ENCODE measurements at places on chromosomes 7 and 10. TPM values are rescaled to one million over a fixed set of nuclear protein-coding genes. Genes with fewer than 3 reads are reported as not detected.

Gene NUTM2E
- total RNA-seq: not detected

Gene CYP26C1
- total RNA-seq: not detected

- DNase-seq: no peak
Measured at GRCh38 chr10:118028619-118029018, 18.1 kb downstream of the RAB11FIP2 start.

GRCh38 chr10:89347701-89348457 lies 20.1 kb downstream of the IFIT3 start:
- DNase-seq: no peak

GRCh38 chr7:108157606-108158335 lies 27.6 kb upstream of the LAMB4 start:
- no peak for DNase-seq

Gene ENTPD1
- total RNA-seq: 3.1 TPM

DNA sequence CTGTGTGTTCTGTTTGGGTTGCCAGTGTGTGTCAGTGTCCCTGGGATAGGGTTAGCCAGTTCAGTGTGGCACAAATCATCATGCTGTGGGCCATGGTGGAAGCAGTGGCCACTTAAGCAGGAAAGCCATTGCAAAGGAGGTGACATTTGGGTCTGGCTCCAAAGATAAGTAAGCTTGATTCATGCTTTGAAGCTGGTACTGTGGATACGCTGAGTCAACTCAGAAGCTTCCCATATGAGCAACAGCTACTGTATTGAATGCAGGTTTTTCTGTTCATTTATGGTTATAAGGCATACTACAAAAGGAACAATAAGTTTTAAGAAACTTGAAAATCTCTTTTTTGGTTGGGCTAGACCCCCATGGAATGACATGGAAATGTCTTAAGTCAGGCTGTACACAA lies 143.1 kb downstream of the BMPER start:
- DNase-seq: no peak

Gene OPALIN
- not detected for total RNA-seq

GRCh38 chr7:24741679-24742505 lies 15.4 kb downstream of the GSDME start:
- DNase-seq: peak; percentile 73

- no peak for DNase-seq
Measured at GRCh38 chr7:45576249-45576929, 2.2 kb downstream of the ADCY1 start.

Gene PDLIM1
- total RNA-seq: 334 TPM

DNA sequence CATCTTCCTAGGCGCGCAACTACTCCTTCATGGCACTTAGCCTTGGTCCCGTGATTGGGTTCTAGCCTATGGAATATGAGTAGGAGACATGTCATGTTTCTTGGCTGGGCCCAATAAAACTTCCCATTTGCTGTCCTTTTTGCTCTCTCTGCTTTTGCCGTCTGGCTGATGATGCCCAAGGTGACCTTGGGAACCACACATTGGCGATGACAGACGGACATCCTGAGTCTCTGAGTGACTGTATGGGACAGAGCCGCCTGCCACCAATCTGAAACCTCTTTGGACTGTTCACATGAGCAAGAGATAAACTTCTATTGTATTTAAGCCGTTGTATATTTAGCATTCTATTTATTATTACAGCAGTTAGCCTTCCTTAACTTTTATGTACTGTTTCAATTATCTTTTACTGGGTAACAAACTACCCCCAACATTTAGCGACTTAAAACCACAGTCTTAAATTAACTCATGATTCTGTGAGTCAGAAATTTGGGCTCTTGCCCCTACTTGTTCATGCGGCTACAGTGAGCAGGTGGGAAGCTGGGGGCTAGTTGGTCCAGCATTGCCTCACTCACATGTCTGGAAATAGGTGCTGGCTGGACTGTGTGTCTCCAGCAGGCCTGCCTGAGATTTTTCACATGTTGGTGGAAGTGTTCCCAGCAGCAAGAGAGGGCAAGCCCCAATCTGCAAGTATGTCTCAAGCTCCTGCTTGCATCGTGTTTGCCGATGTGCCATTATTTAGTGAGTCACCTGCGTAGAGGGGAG lies 71.7 kb downstream of the NOD1 start:
- peak; percentile 66 for DNase-seq

Gene PILRA
- total RNA-seq: 2.1 TPM

DNA sequence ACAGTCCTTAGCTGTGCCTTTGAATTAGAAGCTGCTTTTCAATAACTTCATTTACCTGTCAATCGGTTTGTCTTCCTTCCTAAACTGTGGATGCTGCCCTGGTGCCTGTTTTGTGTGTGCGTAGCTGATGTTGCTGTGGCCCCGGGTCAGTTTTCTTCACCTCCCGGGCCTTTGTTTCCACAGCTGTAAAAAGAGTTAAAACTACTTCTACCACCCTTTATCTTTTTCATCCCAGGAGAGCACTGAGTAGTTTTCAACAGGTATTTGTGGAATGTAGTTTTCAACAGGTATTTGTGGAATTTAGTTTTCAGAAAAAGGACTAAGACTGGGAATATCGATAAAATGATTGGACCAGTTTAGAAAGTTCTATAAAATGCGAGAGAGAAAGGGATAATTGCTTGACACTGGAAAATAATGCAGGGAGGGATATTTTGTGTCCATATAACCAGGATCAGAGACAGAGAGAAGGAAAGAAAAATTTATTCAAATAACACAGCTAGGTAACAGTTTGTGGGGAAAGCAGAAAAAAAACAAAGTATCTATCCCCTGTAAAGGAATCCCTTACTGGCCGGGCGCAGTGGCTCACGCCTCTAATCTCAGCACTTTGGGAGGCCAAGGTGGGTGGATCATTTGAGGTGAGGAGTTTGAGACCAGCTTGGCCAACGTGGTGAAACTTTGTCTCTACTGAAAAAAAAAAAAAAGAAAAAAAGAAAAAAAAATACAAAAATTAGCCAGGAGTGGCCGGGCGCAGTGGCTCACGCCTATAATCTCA lies 15.9 kb upstream of the IGF2BP3 start:
- DNase-seq: no peak

DNA sequence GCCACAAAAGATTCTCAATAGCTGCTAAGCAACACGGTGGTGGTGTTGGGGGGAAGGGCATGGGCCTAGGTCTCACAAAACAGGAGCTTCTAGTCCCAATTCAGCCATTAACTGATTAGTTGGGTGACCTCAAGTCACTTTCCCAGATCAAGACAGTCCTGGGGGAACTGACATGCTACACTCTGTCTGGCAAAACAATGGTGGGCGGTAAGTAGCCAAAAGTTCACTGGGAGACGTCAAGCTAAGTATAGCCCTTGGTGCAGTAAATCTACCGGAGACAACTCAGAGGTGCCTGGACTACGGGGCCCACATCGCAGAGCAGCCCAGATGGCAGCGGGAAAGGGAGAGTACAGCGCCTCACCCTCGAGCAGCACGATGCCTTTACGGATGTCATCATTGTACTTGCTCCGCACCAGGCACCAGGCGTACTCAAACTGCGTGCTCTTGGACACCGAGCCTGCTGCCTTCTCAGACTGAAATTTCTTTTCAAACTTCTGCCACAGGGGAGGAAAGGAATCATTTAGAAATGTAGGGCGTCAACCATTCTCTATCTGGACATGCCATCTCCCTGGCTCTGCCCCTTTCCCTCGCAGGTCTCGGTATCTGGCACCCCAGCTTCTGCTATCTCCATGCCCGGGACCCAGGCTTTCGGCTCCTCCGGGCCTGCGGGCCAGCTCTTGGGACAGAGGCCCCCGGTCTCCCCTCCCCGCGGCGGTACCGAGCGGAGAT lies 1.1 kb downstream of the FIS1 start:
- DNase-seq: no peak

- no peak for DNase-seq
Measured at GRCh38 chr7:27229448-27229847, 13.2 kb upstream of the EVX1 start.

DNA sequence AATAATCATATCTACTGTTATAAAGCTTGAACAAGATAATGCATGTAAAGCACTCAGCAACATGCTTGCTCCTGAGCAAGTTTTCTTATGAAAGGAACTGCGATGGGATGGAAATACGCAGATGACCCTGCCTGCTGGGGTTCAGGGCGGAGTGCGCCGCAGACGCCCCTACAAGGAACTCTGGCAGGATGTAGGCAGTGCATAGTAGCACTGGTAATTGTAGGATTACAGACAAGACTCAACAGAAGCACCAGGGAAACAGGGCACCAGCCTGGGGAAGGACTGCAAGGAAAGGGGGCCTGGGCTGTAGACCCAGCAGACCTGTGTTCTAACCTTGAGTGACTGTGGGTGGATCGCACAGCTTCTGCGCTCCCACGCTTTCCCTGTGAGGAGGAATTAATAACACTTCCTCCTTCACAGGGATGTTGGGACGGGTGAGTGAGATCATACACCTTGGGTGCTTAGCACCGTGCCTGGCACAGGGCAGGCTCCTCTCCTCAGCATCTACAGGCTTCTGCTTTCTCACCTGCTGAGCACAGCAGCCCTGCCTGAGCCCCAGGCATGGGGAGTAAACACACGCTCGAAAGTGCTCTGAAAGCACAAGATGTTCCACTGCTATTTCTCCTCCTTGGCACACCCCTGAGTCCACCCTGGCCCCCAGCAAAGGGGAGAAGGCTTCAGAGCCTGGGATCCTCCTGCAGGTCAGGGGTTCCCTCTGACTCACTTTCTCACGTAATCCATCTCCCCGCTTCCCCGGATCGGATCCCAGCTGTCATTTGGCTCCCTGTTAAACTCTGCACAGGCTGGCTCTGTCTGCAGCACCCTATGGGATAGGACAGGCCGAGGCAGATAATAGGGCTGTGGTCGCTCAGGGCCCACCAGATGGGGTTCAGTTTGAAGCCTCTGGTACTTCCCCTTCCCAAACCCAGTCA lies 19.2 kb downstream of the ITPRIP start:
- DNase-seq: peak; percentile 58

DNA sequence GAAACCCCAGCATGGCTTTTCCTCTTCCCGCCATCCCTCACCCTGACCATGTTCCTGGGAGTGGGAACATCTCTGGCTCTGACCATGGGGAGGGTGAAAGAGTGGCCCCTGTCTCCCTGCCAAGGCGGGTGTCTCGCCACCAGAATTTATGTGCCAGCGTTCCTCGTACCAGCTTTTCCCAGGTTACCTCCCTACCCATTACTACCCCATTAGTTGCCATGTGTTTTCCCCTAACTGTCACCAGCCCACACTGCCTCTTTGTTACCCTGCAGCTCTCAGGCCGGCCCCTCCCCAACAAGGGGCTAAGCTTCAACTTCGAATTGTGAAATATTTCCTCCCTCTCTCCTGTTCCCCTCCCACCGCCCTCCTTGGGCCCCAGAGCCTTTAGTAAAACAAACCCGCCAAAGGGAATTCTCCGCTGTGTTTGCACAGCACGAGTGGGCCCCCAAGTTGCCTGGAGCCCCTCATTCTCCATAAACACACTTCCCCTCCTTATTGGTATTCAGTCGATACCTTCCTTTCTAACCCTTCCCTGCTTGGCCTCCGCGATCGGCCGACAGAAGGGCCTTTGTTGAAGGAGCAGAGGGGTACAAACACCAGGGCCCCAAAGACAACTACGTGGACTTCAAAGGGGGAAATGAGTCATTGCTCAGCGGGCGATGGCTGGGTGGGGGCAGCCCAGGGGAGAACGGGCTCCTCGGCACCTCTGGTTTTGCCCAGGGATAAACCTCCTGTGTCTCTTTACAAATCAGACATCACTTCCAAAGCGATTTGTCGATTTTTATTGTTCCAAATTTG lies 45.5 kb downstream of the SLIT1 start:
- no peak for DNase-seq

- DNase-seq: no peak
Measured at GRCh38 chr7:138626846-138627245, 74.3 kb downstream of the SVOPL start.

- DNase-seq: no peak
Measured at GRCh38 chr10:22029445-22030236, 26.1 kb upstream of the DNAJC1 start.

- DNase-seq: no peak
Measured at GRCh38 chr10:94213980-94214379, 148.8 kb downstream of the NOC3L start.

GRCh38 chr10:73858013-73858708 lies 16.2 kb downstream of the CAMK2G start:
- DNase-seq: no peak

Gene RSPH10B
- not detected for total RNA-seq

Gene DYNC1I1
- 28.8 TPM for total RNA-seq

DNA sequence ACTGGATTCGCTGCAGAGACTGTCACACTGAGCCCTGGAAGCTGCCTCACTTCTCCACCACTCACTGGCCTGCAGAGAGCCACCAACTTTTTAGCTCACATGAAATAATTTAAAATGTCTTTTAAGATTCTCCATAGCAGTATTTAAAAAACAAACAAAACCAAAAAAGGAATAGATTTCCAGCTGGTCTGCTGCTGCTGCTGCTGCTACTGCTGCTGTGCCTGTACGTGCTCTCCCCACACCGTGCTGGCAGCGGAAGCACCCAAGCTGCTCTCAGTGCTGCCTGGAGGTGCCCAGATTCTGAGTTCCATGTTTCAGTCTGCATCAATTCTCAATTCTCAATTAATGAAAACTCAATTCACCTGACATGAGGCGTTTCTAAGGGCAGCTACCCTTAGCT lies 146.0 kb downstream of the USP6NL start:
- DNase-seq: no peak

Gene TFEC
- 0.90 TPM for total RNA-seq

Gene GSTO1
- 120 TPM for total RNA-seq

- no peak for DNase-seq
Measured at GRCh38 chr7:26593896-26594295, 270.5 kb downstream of the SKAP2 start.

GRCh38 chr7:139523199-139523941 lies at the start of gene CLEC2L:
Gene CLEC2L, plus strand, starts transcription at chr7:139523685. Its CDS starts 243 bp downstream, at chr7:139523928.
- DNase-seq: no peak

DNA sequence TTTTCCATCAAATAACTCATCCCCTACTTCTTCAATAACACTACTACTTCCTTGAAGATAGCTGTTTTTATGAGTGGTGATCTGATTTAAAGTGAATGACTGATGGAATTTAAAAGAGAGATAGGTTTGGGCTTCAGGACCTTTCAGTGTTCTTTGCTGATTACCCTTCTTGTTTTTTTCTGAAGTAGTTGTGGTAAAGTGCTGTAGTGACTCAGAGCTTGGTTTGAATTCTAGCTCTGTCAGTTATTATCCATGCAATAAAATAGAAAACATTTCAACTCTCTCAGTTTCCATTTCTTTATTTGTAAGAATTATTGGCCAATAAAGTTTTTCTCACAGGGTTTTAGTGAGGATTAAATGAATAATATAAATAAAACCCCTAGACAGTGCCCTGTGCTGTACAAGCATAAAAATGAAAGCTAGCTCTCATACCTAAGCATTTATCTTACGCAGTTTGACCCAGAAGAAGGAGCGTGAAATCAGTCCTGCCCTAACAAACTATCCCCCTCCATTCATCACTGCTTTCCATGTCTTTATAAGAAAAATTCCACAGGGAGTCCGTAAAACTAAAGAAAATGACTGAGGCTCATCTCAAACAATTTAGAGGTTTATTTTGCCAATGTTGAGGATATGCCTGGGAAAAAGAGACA lies 25.1 kb upstream of the AKAP9 start:
- no peak for DNase-seq

DNA sequence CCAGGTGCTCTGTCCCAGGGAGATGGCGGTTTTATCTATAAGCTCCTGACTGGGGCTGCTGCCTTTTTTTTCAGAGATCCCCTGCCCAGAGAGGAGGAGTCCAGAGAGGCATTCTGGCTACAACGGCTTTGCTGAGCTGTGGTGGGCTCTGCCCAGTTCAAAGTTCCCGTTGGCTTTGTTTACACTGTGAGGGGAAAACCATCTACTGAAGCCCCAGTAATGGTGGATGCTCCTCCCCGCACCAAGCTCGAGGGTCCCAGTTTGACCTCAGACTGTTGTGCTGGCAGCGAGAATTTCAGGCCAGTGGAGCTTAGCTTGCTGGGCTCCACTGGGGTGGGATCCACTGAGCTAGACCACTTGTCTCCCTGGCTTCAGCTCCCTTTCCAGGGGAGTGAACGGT lies 16.4 kb upstream of the SLC26A5 start:
- DNase-seq: no peak

GRCh38 chr10:69558559-69558958 lies 14.7 kb downstream of the NEUROG3 start:
- DNase-seq: no peak

Measured in psoas muscle (tissue), 8 donors.